ENCODE measurements at places on chromosomes 13 and 19.

DNA sequence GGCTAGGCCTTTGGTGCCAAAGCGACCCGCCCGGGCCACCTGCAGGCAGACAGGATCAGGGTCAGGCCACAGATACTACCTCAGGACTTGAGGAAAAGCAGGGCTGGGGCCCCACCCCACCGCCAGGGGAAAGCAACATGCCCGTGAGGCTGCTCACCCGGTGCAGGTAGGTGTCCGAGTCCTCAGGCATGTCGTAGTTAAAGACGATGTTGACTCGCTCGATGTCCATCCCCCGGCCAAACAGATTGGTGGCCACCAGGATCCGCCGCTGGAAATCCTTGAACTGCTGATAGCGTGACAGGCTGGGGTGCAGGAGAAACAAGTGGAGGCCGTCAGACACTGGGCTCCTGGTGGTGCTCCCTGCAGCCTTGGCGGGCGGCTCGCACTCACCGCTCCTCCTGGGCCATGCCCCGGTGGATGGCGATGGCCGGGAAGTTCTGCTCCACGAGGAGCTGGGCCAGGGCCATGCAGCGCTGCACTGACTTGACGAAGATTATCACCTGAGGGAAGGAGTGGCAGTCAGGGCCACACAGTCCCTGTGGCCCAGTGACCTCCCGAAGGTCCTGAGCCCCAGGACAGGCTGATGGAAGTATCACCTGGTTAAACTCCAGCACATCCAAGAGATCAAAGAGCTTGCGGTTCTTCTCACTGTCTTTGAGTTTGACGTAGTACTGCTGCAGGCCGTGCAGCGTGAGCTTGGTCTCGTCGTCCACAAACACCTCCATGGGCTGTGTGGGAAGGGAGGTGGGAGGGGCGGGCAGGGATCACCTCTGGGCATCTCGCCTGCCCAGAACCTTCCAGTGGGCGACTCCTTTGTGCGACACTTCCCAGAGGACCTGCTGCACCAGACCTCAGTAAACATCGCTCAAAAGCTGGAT is 9.8 kb downstream of the DDX39A start:
- no peak for DNase-seq

DNA sequence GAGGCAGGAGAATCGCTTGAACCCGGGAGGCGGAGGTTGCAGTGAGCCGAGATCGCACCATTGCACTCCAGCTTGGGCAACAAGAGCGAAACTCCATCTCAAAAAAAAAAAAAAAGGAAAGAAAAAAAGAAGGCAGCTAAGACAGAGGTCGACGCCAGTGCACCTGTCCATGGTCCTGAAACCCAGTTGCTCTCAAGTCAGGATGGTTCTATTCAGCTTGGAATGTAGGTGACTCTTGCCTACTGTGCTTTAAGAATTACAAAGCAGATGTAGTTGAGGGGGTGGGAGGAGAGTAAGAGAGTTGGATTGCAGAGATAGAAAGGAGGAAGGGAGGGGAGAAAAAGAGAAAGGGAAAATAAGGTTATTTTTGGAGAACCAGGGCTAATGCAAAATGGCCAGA is 18.7 kb downstream of the CACNG7 start:
- no peak for DNase-seq

DNA sequence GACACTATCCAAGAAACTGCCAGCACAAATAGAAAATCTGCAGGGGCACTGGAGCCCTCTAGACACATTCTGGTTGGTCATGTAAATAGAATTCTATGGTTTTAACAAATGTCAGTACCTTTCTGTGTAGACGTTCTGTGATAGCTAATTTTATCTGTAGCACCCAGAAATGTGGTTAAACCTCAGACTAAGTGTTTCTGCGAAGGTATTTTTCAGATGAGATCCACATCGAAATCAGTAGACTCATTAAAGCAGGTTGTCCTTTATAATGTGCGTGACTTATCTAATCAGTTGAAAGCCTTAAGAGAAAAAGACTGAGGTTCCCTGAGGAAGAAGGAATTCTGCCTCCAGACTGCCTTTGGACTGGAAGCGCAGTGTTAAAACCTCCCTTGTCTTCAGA is 922.9 kb downstream of the EFNB2 start:
- DNase-seq, result no peak

DNA sequence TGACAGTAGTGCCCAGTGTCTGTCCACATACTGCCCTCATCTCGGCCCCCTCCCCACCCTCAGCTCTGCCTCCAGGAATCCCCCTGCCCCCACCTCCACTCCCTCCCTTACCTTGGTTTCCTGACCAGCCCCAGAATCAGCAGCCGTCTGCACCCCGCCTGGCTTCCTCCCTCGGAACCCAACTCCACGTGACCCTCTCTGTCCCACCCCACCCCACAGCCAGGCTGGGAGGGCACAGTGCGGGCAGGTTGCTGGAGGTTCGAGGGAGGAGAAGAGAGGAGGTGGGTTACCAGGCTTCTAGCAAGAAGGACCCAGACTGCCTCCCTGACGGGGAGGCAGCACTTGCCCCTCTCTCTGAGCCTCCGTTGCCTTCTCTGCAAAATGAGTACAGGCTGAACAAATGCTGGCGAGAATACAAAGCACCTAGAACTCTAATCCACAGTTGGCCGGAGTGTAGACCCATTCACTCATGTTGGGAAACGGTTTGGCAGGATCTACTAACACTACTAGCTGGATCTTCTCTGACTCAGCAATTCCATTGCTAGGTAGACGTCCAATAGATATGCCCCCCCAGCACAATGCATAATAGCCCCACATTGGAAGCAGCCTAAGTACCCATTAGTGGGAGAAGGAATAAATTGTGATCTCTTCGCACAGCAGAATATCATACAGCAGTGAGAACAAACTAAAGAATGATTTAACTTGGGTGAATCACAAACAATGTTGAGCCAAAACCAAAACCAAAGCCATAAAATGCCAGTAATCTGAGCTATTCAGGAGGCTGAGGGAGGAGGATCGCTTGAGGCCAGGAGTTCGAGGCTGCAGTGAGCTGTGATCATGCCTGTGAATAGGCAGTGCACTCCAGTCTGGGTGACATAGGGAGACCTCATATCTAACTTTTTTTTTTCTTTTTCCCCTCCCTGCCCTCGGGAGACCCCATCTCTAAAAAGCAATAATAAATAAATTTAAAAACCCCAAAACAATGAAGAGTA is at the start of gene RASAL3:
Gene RASAL3, minus strand, starts transcription at position 151 of the 992 bp plus-strand sequence. CDS start 186 bp downstream, outside the sequence.
- no peak for DNase-seq

- DNase-seq, result no peak
Measured at GRCh38 chr19:33826521-33826920, 29.9 kb downstream of the KCTD15 start.

DNA sequence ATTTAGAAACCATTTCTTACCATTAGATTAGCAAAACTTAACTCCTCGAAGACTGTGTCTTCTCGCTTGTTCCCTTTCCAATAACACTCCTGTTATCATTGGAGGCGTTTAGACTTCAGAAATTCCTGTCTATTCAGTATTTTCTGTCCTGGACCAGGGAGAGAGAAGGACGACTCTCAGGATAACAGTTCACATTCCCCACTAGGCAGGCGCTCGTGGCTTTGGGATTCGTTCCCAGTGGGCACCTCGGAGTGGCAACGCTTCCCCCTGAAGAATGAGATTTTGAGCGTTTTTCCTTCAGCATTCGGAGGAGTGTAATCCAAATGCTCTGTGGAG is 429 bp upstream of the ZNF225 start:
- DNase-seq, result no peak

- DNase-seq, result no peak
Measured at GRCh38 chr13:59493436-59493965, 670.2 kb downstream of the DIAPH3 start.

- DNase-seq, result no peak
Measured at GRCh38 chr13:105936816-105937215, 598.6 kb downstream of the EFNB2 start.
